Nucleus accumbens (tissue), 56 donors: ENCODE measurements at places on chromosomes 12 and 14.

DNA sequence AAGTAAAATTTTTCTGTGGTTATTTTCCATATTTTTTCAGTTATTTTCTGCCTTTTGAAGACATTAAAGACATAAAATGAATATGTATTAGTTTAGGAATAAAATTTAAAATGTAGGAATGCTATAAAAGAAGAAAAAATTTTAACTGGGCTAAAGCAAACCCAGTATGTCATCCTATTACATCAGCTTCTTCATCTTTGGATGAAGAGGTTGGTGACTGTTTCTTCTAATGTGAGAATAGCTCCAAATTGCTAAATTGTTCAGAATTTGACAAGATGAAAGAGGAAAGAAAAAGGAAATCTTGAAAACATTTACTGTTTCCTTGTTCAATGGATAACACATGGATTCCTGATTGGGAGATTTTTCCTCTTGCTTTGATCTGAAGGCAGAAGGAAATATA, 52.7 kb upstream of the PZP start:
- DNase-seq, result no peak

GRCh38 chr12:112007945-112008344, 5.0 kb downstream of the TMEM116 start:
- no peak for DNase-seq

GRCh38 chr12:25801734-25802133, 156.7 kb upstream of the RASSF8 start:
- no peak for DNase-seq

DNA sequence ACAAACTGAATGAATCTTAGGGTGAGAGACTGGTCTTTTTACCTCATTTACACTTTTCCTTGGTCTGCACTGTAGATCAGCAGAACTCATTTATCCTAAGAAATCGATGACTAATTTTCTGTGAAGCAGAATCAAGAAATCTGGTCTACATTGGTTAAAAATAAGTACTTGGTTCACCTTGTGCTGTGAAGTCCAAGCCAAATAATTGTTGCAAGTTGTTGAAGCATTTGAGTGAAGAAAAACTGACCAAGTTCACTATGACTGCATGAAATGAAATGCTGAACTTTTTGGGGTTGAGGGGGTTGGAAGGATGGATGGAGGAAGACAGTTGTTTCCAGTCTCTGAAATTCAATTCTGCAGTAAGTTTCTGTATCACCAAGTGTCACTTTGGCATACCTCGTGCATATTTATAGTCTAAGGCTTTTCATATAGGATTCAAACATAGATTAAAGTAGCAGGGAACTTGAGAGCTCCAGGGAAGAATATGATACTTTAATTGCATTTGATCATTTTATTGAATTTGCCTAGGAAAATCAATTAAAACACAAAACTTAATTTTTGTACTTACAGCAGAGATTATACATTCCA, 75.0 kb downstream of the FAR2 start:
- DNase-seq, result no peak

- no peak for DNase-seq
These were observed 2.4 kb upstream of the CCDC85C start for GRCh38 chr14:99606359-99606758.

GRCh38 chr12:72337946-72338345, 65.8 kb downstream of the TRHDE start:
- DNase-seq, result no peak

DNA sequence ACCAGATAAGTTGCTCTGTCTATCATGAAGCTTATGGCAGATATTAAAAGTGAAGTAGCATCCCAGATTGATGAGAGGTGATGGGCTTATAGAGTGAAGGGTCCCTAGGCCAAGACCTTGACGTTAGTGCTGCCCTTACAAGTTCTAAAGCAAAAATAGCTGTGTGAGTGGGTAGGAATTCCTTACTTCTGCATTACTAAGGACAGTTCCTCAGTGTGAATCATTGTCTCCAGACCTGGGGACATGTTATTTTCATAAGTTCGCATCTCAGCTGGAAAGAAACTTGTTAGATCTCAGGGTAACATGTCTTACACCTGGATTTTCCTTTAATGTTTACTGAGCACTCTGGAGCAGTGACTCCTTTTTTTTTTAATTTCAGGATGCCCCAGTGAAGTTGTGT, 28.7 kb downstream of the MAPKAPK5 start:
- no peak for DNase-seq

DNA sequence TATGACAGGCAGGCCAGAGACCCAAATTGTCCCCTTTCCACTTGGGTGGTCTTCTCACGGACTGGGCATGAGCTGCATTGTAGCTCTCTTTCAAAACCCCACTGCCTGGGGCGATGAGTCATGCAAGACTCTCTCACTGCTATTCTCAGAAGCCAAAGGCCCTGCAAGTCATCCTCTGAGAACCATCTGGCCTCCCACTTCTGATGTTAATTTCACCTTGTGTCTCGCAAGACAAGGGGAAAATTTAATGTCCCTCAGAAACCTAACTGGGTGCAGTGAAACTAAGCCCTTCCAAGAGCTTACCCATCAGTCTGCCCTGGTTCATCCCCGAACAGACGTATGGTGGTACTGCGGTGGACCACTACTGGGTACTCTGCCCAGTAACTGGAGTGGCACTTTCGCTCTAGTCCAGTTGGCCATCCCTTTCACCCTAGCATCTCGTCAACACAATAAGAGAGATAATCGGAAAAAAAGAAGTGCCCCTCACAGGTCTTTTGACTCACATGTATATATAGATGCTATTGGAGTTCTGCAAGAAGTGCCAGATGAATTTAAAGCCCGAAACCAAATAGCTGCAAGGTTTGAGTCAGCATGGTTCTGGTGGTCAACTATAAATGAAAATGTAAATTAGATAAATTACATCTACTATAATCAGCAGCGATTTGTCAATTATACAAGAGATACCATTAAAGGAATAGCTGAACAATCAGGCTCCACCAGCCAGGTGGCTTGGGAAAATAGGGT, 31.3 kb upstream of the LALBA start:
- DNase-seq, result no peak

- no peak for DNase-seq
These were observed 41.7 kb downstream of the ZCRB1 start for GRCh38 chr12:42284157-42284556.

DNA sequence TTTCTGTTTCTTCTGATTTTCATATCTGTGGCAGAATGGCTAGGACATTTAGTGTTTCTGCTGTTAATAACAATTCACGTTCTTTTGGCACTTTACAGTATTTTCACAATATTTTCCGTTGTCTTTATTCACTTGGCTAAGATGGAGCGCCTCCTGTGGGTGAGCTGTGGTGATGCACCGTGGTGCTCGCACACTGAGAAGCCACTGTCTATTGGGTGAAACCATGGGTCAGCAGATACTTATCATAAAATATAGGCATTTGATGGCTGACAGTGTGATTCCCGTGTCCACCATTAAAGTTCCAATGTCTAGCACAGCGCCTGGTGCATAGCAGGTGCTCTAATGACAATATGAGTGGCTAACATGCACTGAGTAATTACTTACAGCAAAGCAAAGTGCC, 141.8 kb downstream of the VRK1 start:
- no peak for DNase-seq

- DNase-seq, result no peak
These were observed 237.7 kb downstream of the GXYLT1 start for GRCh38 chr12:41907021-41907420.

DNA sequence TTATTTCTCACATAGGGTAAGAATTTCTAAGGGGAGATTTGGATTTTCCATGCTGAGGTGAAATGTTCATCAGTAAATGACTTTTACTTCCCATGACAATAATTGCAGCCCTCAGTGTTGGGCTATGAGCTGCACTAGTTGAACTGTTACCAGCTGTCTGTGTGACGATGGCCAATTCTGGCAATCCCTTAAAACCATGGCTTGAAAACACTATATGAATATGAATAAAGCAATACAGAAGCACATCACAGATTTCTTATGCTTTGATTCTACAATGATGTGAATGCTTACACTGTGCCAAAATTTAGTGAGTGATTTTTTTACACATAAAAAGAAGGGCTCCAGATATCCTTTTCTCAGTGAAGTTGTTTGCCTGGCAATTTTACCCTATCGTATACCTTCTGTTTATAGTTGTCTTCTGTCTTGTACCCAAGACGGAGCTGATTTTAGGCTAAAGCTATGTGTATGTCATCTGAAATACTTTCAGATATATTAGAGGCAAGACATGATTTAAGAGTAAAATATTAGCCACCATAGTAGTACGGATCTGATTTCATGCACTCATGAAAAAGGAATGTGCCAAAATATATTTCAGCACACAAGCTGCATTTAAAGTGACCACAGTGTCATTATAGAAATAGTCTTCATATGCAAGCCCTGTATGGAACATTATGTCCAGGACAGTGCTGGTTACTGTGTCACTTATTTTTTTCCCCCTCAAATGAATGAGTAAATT, 52.0 kb downstream of the SLC38A4 start:
- no peak for DNase-seq

- peak; percentile 46 for DNase-seq
These were observed 45.2 kb downstream of the NOC4L start for GRCh38 chr12:132189378-132190011.

GRCh38 chr12:116406529-116406928, 129.0 kb upstream of the MED13L start:
- peak; percentile 2 for DNase-seq

DNA sequence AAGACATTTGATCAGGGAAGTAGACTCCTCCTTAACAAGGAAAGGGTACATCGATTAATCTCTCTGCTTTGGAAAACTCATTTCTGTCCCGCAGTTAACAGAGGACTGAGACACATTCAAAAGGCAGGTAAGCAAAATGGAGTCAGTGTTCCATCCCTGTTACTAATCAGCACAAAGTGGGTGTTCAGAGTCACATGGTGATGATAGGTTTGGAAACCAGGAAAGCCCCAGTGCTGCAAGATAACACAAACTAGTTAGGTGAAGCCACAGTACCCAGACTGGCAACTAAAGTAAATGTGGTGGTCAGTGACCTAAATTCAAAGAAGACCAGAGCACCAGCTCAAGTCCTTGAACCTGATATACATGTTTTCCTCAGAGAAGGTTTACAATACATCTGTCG, 1.8 kb downstream of the OR4K17 start:
- no peak for DNase-seq

DNA sequence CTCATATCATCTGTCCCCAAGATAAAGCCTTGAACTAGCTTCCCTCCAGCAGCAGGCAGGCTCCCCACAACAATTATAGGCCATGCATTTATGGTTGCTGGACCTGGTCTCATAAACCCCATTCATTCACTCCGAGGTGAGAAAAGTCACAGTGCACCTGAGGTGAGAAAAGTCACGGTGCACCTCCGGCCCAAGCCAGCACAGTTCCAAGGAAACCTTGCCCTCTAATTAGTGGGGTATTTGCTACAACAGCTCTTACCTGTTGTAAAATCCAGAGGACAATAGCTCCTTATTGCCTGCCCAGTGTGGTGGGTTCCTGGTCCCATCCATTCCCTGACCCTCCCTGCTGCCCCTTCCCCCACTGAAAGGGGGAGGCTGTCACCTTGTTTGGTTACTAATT, 65.6 kb downstream of the FBXL14 start:
- no peak for DNase-seq

DNA sequence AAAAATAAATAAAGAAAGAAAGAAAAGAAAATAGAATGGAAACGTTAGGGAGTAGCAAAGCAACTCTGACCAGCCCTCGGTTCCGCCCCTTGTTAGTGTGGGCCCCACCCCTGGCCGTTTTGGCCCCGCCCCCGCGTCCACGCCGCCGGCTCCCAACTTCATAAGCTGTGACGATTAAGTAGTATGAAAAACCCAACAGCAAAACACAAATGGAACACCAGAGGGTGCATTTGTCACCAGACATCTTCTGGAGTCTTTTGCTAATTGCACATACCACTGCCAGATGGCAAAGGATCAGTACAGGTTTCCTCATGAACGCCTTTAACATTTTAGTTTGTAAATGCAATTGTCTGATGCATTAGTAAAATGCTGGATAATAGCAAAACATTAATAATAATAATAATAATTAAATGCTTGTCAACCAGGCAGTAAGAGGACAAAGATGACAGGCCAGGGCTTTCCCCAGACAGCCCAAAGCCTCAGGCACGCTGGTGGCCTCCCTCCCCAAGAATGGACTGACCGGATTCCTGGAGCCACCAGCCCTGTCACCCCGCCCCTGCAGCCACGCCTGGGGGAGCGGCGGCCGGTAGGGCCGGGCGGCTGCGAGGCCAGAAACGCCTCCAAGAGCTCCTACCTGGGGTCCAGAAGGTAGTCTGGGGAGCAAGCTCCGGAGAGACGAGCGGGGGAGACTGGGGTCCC, 23.6 kb downstream of the HSP90AA1 start:
- peak; percentile 12 for DNase-seq

DNA sequence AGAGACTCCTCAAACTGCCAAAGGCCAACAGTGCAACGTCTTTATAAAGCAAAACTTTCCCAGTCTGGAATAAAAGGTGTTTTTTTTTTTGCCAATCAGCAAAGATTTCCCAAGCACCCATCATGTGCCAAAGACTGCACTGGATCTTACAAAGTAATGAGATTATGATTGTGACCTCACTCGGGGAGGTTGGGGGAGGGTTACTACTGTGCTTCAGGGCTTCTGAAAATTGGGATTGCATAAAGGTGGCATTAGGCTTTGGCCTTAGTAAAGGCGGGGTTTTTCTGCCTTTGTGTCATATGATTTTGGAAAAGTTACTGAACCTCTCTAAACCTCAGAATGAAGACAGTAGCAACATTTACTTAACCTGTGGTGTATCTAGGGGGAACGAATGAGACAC, 233.8 kb downstream of the DACT1 start:
- DNase-seq, result no peak

DNA sequence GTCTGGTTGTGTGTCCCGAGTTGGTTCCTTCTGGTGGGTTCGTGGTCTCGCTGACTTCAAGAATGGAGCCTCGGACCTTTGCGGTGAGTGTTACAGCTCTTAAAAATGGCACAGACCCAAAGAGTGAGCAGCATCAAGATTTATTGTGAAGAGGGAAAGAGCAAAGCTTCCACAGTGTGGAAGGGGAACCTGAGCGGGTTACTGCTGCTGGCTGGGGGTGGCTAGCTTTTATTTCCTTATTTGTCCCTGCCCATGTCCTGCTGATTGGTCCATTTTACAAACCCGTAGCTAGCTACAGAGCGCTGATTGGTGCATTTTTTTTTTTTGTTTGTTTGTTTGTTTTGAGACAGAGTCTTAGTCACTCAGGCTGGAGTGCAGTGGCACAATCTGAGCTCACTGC, 29.3 kb downstream of the FGF6 start:
- no peak for DNase-seq

- no peak for DNase-seq
These were observed 49.2 kb downstream of the GALNT4 start for GRCh38 chr12:89475203-89475990.

- no peak for DNase-seq
These were observed 553 bp upstream of the DAZAP2 start for GRCh38 chr12:51238037-51238509.

DNA sequence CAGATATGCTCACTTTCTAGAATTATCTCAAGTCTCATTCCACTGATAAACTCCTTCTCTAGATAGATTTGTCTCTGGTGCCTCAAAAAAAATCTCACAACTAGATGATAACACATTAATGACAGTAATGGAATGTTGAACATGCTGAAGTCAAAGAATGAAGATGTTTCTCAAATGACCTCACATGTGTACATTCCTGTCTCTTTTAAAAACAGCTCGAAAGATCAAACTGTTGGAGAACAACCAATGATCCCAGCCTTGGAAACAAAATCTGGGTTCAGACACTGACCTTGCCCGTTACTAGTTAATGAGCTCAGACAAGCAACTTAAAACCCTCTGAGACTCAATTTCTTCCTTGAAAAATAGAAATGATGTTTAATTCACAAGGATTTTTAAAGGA, 44.7 kb upstream of the KCNJ8 start:
- no peak for DNase-seq
